ENCODE measurements at places on chromosomes 6 and 20.

DNA sequence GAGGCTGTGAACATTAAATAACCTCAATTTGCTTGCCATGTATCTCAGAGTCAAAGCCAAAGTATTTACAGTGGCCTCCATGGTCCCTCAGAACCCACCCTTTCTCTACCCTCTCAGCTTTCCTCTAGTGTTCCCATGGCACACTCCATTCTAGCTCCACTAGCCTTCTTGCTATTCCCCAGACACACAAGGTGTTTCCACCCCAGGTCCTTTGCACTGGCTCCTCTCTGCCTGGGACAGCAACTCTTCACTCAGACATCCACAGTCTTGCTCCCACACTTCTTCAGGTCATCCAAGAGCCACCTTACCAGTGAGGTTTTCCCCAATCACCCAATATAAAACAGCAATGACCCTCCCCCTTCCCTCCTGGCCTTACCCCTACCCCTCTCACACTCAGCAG is 56.5 kb upstream of the PLEKHG1 start:
- no peak for DNase-seq

- DNase-seq = no peak
These were observed 296.8 kb upstream of the TSHZ2 start for GRCh38 chr20:52675375-52675774.

DNA sequence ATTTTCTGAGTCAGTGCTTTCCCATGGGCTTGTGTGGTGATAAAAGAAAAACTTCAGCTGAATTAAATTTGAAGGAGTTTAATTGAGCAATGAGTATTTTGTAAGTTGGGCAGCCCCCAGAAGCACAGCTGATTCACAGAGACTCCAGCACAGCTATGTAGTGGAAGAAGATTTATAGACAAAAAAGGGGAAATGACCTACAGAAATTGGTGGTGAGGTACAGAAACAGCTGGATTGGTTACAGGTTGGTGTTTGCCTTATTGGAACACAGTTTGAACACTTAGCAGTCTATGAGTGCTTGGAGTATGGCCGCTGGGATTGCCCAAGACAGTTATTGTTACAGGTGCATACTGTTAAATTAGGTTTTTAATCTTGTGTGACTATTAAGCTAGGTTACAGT is 96.9 kb upstream of the PTPRK start:
- DNase-seq = no peak

- no peak for DNase-seq
These were observed 830.9 kb upstream of the GJE1 start for GRCh38 chr6:141301779-141302178.

GRCh38 chr6:166619912-166620311 is 7.1 kb downstream of the RPS6KA2 start:
- no peak for DNase-seq

GRCh38 chr20:44364780-44365179 is 9.3 kb downstream of the HNF4A start:
- DNase-seq = no peak

DNA sequence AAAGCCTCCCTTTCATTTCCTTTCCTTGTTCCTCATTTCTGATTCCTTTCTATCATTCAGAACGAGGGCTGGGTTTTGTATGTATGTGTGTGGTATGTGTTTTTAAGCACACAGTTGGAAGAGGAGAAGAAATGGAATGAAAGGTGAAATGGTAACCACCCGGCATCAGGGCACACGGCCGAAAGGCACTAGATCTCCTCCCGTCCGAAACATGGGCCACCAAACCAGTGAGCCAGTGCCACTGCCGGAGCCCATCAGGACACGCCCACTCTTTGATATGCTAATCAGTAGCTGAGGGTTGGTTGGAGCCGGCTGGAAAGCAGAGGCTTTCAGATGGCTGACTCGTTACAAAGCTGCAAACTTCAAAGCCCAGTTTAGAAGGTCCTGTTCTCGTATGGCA is 228.6 kb upstream of the JARID2 start:
- DNase-seq = no peak

DNA sequence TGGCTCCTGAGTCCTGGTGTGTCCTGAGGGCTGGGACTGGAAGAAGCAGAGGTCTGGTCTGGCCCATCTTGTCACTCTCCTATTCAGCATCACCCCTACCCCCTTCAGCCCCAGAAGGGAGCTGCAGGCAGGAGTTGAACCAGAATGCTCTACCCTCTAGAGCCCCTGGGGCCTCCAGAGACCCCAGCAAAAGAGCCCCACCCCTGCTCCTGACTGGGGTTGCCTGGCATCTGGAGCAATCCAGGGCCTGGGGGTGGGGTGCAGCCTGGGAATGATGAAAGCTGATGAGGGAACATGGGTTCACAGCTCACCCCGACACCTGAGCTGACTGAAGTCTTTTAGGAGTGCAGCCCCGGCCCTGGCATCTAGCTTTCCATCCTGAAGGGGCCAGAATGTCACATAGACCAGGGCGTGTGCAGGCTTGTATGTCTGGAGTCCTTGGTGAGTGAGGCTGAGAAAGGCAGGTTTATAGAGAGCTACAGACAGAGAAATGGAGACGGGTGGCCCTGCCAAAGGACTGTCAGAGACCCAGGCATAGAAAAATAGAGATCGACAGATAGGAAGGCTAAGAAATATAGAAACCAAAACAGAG is 12.2 kb downstream of the FGD2 start:
- no peak for DNase-seq

DNA sequence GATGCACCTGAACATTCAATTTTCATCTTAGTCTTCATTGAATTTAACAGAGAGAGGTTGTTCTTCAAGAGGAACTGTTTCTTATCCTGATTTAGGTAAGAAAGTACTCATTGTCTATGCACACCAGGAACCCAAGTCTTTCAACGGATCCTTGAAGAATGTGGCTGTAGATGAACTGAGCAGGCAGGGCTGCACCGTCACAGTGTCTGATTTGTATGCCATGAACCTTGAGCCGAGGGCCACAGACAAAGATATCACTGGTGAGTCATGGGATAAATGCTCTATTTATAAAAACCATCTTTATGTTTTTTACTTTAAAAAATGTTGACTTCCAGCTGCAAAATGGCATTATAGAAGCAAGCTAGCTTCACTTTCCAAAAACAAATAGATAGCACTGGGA is 10.2 kb downstream of the NQO2 start:
- DNase-seq = no peak

DNA sequence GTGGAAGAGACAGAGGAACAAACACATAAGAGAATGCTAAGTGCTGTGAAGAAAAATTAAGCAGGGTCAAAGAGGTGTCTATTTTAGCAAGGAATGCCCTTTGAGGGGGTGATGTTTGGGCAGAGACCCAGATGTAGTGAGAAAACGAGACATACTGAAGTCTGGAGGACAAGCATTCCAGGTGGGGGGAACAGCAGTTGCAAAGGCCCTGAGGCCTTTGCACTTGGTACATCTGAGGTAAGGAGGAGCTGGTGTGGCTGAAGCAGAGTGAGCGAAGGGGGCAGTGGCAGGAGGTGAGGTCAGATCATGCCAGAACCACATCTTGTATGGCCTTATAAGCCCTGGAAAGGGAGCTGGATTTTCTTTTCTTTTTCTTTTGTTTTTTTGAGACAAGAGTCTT is 6.2 kb upstream of the GDF5 start:
- DNase-seq = no peak

DNA sequence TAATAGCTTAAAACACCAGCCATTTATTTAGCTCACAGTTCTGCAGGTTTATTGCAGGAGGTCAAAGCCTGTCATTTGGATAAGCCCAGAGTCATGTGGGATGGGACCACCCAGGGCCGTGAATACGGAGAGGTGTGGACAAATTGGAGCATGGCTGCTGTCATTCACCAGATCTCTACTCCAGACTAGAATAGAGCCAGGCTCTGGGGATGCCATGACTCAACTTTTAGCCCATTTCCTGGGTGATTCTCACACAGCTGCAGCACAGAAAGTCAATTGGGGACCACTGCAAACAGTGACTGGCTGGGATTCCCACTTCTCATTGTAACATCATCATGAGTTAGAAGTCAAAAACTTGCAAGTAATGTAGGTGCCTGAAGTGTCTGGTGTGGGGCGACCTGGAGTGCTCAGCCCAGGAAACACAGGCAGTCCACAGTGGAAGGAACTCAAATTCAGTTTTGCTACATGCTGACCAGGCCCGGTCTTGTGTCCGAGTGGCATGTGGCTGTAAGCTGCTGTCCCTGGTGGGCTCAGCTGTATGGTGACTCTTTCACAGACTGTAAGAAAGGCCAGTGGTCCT is 174.3 kb downstream of the SCP2D1 start:
- DNase-seq = no peak

GRCh38 chr6:8736156-8736895 is 301.0 kb upstream of the SLC35B3 start:
- no peak for DNase-seq

DNA sequence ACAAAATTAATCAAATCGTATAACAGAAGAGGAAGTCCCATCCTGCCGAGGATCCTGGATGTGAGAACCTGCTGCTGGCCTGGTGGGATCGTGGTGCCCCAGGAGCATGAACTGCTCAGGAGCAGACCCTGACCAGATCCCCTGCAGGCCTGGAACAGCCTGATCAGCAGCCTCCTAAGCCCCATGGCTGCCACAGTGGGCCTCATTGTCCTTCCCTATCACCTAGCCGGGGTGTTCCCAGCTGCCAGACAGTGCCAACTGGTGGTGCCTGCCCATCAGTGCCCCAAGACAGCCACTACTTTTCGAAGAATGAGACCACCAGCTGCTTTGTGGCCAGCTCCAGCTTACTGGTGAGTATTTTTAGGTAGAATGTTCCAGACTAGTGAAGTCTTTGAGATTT is 19.6 kb upstream of the MAS1L start:
- no peak for DNase-seq

DNA sequence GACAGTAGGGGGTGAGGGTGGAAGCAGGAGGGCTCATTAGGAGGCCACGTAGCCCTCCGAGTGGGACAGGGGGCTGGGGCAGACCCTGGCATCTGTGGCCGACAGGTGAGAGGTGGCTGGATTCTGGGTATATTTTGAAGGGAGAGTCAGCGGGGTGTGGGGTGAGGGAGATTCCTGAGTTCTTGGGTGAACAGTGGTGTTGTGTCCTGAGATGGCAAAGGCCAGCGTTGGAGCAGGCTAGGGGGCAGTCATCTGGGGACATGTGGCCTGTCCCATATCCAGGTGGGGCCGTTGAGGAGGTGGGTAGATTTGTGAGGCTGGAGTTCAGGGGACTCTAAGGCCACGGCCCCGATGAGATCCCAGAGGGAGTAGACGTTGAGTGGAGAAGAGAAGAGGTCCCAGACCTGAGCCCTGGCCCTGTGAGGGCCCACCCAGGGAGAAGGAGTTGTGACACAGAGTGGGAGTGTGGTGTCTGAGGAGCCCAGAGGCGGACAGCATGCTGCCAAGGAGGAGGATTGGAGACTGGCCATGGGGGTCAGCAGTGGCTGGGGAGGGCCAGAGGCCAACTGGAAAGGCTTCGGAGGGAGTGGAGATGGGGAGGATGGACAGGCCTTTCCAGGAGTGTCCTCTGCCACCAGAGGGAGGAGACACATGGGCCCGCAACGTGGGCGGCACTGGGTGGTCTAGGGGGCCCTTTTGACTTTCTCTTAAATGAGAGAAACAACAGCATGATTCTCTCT is 19.6 kb downstream of the PACSIN1 start:
- no peak for DNase-seq

DNA sequence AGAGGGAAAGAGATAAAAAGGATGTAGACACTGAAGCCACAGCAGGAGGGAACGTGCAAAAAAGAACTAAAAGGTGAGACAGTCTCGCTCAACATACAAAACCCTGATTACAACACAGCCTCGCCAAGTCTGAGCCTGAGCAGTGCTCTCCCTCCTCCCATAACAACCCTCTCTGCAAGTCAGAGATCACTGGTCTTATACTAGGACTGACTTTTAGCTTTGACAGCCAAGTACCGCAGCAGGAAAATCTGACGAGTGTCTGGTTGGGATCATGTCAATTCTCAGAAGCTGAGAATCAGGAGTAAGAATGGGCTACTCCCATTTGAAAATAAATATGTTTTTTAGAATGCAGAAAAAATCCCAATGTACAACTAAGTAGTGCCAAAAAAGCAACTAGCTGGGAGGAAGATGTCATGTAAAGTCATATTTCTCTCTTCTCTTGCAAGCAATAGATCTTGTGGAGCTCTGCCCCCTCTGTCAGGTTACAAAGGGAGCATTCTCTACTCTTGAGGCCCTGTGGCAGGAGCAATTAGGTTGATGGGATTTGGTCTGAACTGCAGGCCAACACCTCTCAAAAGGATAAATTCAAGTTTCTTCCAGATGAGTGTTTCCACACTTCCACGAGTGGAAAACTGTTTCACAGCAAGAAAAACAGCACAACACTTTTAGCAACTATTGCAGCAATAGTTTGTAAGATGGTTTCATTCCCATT is 118.9 kb upstream of the COL21A1 start:
- DNase-seq = no peak

All from activated T-cell treated with anti-CD3 and anti-CD28 coated beads, Interleukin-2, amount 50 U/mL, for 48 hours (primary cell).